ENCODE measurements at places on chromosomes 4 and X.

DNA sequence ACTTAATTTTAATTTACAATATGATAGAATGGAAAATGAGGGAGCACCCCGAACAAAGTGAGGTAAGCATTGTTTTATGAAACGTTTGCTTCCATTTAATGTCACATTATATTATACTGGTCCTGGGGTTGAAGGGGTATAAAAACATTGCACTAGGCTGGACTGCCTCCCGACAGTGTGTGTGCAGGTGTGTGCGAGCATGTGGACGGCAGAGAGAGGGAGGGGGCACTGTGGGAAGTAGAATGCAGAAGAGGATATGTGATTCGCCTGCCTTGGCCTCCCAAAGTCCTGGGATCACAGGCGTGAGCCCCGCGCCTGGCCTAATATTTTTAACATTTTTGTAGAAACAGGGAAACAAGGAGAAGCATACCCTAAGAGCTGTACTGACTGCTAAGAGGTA is 36.0 kb downstream of the IRF2 start:
- no peaks in the 10 kb centered on the region for H3K27me3 ChIP-seq
- no peak overlapping the region for H3K27ac ChIP-seq
- DNase-seq: no peak
- no peaks in the 10 kb centered on the region for H3K4me1 ChIP-seq

DNA sequence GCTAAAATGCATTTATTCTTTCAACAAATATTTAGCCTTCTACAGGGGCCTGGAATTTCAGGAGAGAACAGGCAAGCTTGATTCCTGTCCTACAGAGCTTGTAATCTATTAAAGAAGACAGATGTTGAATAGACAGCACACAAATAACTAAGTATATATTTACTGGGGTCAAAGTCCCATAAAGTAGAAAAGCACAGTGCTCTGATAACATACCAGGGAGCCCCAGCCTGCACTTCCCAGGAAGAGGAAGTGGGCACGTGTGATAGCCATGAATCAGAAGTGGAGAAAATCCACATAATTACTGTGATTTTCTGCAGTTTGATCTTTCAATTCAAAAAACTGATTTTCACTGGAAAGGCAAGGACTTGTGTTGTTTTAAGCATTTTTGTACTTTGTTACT is 129.1 kb downstream of the EGF start:
- H3K27ac ChIP-seq: no peak overlapping the region
- H3K27me3 ChIP-seq: no peaks in the 10 kb centered on the region
- no peak for DNase-seq
- H3K4me3 ChIP-seq: no peak overlapping the region
- no peaks in the 10 kb centered on the region for H3K36me3 ChIP-seq
- peaks cover 4% of the 10 kb centered on the region for H3K4me1 ChIP-seq

- no peak overlapping the region for H3K27ac ChIP-seq
- no peaks in the 10 kb centered on the region for H3K36me3 ChIP-seq
- H3K4me1 ChIP-seq: no peaks in the 10 kb centered on the region
- DNase-seq: no peak
Observed at GRCh38 chr4:118917582-118917981, 28.9 kb downstream of the SYNPO2 start.

DNA sequence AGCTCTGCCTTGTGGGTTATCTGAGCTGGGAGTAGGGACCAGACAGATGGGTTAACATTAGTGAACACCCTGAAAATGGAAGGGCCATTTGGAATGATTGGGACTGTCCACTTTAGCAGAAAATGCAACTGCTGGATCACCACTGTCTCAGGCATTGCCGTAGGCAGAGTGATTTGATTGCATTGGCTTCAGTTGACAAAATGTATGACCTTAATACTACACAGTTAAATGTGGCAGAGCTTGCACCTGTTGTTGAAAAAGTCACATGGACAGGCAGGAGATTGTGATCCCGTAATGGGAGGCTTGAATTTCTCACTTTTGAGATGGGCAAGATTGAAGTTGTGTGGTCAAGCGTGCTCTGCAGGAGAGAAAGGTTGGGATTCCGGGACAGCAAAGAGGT is 166.5 kb upstream of the PUDP start:
- H3K27me3 ChIP-seq: no peaks in the 10 kb centered on the region

DNA sequence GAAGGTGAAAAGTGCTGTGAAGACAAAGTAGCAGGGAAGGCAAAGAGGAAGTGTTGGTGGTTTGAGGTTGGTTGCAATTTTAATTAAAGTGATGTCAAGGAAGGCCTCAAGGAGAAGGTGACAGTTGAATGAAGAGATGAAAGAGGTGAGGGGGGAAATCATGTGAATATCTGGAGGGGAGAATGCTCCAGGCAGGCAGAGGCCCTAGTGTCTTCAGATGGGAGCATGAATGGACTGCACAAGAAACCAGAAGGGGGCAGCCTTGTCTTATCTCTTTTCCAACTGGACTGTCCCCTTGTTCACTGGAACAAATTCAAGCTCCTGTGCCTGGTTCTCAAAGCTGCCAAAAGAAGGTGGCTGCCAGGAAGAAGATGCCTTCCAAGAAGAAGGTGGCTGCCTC is 68.4 kb downstream of the MAOB start:
- no peaks in the 10 kb centered on the region for H3K4me1 ChIP-seq
- H3K27ac ChIP-seq: no peak overlapping the region
- H3K4me3 ChIP-seq: no peak overlapping the region
- DNase-seq: peak; percentile 25

- H3K4me3 ChIP-seq: no peak overlapping the region
- H3K4me1 ChIP-seq: no peaks in the 10 kb centered on the region
- H3K27ac ChIP-seq: no peak overlapping the region
Observed at GRCh38 chr4:117164338-117164737, 79.0 kb upstream of the TRAM1L1 start.

GRCh38 chr4:25081866-25082471 is 51.2 kb upstream of the LGI2 start:
- no peaks in the 10 kb centered on the region for H3K27me3 ChIP-seq
- H3K4me3 ChIP-seq: no peak overlapping the region

DNA sequence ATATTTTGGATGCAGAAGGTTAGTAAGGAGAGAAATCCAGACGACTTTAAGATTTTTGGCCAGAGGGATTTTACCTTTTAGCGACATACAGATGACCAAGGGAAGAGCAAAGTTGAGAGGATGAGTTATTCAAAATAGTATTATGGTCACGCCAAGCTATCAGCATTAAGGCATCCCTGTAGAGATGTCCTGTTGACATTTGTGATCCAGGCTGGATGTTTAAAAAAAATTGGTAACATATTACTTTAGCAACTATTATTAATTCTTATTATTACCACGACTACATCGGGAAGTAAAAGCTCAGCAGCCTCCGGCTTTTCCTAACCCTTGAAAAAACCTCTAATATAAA is 562 bp upstream of the OSTC start:
- H3K36me3 ChIP-seq: no peaks in the 10 kb centered on the region
- H3K27ac ChIP-seq: no peak overlapping the region
- H3K4me1 ChIP-seq: no peaks in the 10 kb centered on the region
- no peaks in the 10 kb centered on the region for H3K27me3 ChIP-seq

Data from trophoblast cell (in vitro differentiated cells and primary cell).